Fibroblast of skin of right biceps (primary cell): ENCODE measurements at places on chromosomes 4 and X.
A peak's percentile ranks its signal among the peaks of the same experiment; 100 is the strongest.

GRCh38 chr4:5409972-5410618 is 298.3 kb downstream of the EVC2 start:
- no peak for DNase-seq

DNA sequence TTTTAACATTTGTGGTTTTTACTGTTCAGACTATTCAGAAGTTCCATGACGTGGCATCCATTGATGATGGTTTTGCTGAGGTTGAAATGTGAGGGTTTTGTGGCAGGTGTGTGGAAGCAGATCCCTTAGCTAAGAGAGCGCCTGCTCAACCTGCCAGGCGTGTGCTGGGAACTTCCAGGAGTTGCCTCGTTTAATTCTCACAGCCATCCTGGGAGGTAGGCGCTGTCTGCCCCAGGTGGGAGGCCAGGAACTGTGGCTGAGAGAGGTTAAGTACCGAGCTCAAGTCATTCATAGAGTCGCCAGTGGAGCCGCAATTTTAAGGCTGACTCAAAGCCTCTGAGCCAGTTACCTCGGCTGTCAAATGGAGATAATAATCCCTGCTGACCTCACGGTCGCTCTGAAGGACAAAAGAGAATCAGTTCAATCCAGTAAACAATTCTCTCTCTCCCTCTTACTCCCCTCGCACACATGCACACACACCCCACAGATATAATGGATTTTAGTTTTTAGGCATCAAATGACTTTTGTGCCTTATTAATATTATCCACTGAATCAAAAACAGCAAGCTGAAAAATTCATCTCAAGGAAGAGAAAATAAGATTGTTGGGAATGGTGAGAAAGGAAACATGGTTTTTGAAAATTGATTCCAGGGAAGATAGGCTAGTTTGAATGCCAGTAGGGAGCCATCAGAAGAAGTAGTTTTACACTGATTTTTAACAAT is 171.3 kb downstream of the PTTG2 start:
- DNase-seq: peak; percentile 27

- DNase-seq: peak; percentile 53
These were observed 6.4 kb downstream of the TRIML1 start for GRCh38 chr4:188145601-188146000.

DNA sequence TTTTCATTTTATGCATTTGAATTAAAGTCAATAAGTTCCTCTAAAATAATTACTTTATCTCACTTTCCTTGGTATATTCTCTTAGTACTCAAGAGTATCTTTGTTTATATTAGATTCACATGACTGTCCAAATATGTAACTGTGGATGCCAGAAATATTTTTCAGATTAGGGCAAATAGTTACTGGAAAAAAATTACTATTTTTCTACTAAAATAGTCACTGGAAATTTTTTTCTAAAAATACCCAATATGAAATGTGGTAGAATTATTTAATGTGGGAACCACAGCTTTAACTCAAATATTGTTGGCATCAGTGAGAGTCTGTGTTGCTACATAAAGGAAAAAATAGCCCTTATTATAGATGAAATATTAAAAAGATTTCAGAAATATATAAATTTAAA is 70.4 kb upstream of the NMU start:
- DNase-seq: peak; percentile 40

- peak; percentile 6 for DNase-seq
These were observed 58.7 kb downstream of the MAMLD1 start for GRCh38 chrX:150421816-150422215.

- no peak for DNase-seq
These were observed 117.2 kb downstream of the PDHA2 start for GRCh38 chr4:95957054-95957453.

- DNase-seq: peak; percentile 52
These were observed 194.4 kb upstream of the LDB2 start for GRCh38 chr4:17092736-17093437.
